ENCODE measurements at places on chromosomes 7 and 10.

GRCh38 chr7:128456255-128456725 lies 612 bp downstream of the HILPDA start:
- DNase-seq: no peak

GRCh38 chr10:23417254-23417653 lies 21.6 kb upstream of the OTUD1 start:
- DNase-seq: no peak

- DNase-seq: no peak
These were observed 83.4 kb downstream of the PALS2 start for GRCh38 chr7:24656608-24657007.

DNA sequence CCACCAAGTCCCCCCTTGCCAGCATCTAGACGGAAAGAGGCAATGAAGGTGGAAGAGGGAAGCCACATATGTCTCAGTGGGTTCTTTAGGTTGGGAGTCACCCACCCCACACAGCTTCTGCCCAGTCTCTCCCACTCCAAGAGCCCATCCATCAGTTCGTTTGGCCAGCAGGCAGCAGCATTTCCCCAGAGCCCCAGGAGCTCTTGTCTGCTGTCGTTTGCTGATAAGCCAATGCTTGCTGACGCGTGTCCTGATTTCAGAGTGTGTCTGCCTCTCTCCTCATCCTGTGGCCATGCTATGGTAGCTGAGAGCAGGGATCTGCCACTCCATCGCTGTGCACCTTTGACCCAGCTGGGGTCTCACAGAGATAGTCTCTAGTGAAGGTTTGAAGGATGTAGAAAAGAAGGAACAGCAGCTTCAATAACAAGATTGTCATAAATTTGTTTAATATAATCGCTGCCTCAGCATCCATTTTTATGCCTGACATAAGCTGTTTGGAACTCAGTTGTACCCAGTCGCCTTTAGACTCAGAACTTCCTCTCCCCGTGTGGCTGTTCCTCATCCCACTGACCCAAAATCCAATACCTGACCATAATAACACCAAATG lies 39.4 kb upstream of the GDF10 start:
- DNase-seq: no peak

DNA sequence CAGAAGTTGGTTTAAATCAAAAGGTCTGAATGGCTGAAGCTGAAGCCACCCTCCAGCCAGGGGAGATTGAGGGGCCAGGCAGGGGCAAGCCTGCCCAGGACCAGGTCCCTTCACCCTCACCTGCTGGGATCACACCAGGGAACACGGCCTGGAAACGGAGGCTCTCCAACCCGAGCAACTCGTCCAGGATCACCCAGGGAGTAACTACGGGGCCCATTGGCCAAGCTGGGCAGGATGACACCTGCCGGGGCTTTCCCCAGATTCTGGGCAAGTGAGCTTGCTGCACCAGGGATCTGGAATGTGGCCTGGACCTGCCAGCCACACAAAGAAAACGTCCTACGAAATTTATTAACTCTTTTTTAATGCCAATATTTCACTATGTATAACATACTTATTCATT lies 30.4 kb upstream of the PPP2R2D start:
- DNase-seq: no peak

DNA sequence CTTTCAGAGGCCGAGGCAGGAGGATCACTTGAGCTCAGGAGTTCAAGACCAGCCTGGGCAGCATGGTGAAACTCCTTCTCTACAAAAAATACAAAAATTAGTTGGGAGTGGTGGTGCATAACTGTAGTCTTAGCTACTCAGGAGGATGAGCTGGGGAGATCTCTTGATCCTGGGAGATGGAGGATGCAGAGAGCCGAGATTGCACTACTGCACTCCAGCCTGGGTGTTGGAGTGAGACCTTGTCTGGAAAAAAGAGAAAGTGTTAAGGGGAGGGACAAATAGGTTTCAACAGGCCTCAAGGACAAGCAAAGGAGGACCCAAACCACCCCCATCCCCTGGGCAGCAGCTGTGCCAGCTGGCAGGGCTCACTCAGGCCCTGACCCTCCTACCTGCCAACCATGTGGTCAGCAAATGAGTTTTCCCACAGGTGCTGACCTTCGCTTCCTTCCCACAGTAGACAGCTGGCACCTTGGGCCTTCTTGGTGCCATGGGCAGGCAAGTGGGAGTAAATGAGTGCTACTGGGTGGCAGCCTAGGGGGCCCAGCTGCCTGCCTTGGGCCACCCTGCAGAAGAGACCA lies 5.5 kb upstream of the PNLIPRP2 start:
- no peak for DNase-seq

All from esophagus squamous epithelium (tissue), 5 donors.